Endothelial cell of umbilical vein (primary cell): ENCODE measurements at places on chromosomes 13 and 19. TPM values are rescaled to one million over a fixed set of nuclear protein-coding genes. Genes with fewer than 3 reads are reported as not detected.

Gene ANKLE1
- 3.1 and 5.2 TPM in 2 replicates for total RNA-seq

Gene NCCRP1
- total RNA-seq, result not detected in 2 replicates

Gene ICAM1
- 7.1 and 20.5 TPM in 2 replicates for total RNA-seq

Gene SH2D3A
- 0.53 TPM in 1 of 2 replicates, not detected in the other for total RNA-seq

Gene BEST2
- total RNA-seq, result not detected in 2 replicates

Gene LYL1
- 74.4 and 91.5 TPM in 2 replicates for total RNA-seq

Gene DBP
- total RNA-seq, result 0.78 and 1.5 TPM in 2 replicates

DNA sequence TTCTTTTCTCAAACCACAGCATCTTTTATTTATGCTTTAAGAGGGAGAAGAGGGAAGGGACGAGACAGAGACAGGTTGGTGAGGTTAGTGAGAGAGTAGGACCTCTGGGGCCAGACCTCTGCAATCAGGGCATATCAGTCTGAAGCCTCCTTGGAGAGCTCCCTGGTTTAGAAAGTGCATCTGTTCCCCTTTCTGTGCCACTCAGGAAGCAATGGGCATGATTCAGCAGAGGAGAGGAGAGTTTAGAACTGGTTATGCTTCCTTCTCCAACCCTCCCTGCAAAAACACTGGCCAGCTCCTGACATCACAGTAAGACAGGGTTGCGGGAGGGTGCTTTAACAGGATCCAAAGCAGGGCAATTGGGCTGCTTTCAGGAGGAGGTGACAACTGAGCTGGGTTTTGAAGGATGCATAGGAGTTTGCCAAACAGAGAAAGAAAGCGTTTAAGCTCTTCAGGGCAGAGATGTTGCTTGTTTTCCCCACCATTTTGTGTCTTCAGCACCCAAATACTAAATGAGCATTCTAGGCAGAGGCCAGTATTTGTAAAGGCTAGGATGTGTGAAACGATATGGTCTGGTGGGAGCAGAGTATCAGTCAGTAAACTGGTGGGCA lies 33.1 kb downstream of the CERS4 start:
- no peak for DNase-seq

DNA sequence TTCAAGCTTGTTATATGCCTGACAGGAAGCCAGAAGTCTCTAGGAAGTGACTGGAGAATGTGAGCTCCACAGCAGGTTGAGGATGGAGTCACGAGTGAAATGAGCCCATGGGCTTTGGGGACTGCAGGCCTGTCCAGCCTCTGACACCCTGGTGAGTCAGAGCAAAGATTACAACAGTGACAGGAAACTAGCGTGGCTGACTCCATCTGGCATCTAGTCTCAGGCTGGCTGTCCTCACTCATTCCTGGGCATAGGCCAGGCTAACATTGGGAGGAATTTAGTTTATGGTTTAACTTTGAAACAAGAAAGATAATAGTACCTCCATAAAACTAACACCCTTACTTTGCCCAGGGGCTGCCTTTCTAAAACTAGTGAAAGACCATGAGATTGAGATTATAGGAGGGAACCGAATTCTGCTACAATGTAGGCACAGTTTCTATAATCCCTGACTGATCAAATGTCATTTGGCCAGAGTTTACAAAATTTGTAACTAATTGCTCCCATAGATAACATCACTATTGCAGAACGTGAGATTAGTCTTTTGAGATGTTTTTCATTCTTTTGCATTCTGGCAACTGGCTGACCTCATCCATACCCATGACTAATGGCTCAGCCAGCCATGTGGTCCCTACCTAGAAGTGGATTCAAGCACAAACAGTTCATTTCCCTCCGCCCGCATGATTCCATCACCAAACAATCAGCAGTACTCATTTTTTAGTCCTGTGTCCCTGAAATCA lies 28.4 kb downstream of the PSG1 start:
- no peak for DNase-seq

GRCh38 chr13:31191748-31192147 lies 8.0 kb upstream of the B3GLCT start:
- DNase-seq, result no peak

- DNase-seq, result no peak
These were observed 1.9 kb downstream of the TEX26 start for GRCh38 chr13:30934381-30934780.

DNA sequence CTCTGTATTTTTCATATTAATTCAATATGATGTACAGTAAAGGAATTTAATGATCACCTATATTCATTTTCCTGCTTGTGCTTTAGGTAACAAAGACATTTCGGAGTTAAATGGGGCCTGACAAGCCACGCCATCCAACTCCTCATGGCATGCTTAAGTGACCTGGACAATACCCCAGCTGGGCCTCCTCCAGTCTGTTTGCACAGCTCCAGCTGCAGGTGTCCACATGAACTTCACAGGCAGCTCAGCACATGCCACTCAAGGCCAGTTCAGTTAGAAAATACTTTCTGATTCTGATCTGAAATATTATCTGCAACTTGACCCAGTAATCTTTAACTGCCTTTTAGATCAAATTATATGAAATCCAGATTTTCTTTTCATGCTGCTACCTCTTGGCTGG lies 89.6 kb upstream of the SLC15A1 start:
- DNase-seq, result no peak

DNA sequence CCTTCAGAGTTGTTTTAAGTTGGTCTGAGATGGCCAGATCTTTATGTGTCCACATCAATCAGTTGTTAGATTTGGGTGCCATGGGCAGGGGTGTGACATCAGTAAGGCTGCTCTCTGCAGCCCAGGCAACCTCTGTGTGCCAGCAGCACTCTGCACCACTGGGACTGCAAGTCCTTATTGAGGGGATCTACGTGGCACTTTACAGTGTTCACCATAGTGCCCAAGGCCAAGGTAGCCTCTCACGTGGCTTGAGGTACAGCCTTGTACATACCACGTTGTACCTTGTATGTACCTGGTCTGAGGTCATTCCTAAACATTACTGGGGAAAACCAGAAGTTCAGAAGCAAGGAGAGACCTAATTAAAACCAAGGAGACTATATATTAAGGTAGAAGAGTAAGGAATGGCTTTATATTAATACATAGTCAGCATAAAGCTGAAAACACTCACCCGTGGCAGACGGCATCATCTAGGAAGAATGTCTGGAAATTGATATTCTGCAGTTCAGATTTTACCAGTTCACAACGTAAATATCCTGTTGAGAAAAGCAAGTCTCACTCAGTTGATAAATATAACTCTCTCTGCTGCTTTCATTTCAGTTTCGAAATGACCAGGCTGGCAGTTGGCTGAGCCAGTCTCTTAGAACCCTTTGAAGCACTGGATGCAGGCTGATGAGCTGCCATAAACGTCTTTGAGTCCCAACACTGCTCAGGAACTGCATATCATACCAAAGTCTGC lies 128.8 kb downstream of the ZDHHC20 start:
- DNase-seq, result no peak

DNA sequence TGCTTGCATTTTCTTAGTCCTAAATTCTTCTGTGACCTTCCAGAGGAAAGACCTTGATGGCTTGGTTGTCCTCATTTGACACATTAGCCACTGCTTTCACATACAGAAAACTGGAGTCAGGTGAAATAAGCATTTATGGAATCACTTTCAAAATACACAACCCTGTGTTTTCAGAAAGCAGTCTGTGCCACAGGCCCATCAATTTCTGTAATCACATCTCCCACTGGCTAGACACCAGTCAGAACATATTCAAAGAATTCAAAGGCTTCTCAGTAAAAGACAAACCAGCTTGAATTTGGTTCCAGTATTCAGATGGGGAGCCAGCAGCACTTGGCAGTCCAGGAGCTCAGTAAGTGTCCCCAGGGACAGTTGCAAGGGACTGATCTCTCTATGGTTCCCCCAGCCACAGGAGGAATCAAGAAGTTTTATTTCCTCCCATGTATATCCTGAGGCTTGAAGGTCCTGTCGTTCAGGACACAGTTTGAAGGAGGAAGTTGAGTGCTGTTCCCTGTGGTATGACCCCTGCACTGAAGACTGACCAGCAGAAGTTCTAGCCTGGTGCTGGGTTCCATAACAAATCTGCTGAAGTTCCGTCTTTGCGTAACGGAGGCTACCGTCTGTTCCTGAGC lies 214.3 kb downstream of the FOXO1 start:
- DNase-seq, result no peak

DNA sequence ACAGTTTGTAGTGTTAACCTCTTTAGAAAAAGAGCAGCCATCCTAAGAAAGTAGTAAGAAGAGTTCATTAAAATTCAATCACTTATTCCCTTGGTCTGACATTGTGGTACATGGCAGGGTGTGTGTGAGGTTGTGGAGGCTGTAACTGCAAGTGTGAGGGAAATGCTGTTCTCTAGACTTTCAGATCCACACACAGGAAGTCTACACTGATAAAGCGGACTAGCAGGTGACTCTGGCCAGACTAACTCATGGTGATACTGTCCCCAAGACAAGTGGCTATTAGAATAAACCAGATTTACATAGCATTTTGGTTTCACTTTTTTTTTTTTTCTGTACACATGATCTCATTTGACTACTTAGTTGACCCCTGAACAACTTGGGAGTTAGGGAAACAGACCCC lies 10.0 kb downstream of the MTIF3 start:
- DNase-seq, result no peak

DNA sequence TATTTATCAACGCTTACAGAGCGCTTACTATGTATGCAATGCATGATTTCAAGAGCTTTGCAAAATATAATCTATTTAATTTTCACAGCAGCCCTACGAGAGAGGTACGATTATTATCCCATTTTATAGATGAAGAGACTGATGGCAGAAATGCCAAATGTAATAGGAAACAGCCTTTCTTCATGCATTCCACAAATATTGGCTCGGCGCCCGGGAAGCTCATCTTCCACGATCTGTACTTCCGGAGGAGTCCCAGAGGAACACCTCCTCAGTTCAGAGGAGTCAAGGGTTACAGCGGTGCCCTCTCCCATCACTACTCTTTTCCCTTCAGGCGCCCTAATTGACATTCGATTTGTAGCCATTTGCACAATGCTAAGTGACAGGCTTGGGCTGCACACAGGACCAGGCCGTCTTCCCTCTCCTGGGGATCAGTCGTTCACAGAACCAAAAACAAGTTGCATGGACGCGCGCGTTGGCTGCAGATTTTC lies 1.1 kb upstream of the ARHGAP35 start:
- DNase-seq, result no peak

- DNase-seq, result peak; percentile 85
These were observed at the start of gene FDX2 for GRCh38 chr19:10315335-10316214. Gene FDX2, minus strand, starts transcription at chr19:10316015. Its CDS starts 19 bp downstream, at chr19:10315996.

DNA sequence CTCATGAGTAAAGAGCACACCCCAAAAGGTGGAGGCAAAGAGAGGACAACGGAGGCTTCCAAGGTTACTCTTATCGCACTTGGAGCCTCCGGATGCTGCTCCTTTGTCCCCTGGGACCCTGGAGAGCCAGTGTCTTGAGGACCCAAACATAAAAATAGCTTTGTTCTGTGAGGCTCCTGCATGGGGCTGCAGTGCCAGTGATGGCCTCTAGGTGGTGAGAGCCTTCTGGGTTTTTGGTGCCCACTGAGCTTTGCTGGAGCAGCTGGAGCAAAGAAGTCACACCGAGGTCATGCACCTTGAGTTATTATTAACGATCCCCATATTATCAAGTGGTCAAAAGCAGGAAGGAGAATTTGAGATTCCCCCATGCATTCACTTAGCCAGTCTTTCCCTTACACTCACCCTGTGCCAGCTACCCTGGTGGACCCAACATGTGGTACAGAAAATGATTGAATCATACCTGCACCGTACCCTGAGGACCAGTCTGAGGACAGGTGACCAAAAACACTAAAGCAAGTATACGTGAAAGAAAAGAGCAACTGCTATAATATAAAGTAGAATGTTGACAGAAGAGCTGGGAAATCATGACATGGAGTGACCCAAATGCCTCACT lies 41.5 kb downstream of the ZNF682 start:
- DNase-seq, result no peak

DNA sequence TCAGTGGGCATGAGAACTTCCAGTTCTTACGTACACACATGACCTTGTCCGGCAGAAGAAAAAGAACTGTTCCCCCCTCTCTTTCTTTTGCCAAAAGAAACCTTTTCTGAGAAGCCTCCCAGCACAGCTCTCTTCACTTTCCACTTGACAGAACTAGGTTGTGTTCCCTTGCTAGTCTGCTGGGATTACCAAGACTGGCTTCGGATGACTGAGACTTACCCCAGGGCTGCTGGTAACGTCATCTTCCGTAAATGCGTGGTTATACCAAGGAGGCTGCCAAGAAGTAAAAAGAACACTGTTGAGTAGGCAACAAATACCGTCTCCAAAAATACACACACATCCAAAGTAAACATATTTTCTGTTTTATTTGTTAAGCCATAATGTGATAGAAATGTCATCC lies 908.2 kb downstream of the EFNB2 start:
- DNase-seq, result no peak

DNA sequence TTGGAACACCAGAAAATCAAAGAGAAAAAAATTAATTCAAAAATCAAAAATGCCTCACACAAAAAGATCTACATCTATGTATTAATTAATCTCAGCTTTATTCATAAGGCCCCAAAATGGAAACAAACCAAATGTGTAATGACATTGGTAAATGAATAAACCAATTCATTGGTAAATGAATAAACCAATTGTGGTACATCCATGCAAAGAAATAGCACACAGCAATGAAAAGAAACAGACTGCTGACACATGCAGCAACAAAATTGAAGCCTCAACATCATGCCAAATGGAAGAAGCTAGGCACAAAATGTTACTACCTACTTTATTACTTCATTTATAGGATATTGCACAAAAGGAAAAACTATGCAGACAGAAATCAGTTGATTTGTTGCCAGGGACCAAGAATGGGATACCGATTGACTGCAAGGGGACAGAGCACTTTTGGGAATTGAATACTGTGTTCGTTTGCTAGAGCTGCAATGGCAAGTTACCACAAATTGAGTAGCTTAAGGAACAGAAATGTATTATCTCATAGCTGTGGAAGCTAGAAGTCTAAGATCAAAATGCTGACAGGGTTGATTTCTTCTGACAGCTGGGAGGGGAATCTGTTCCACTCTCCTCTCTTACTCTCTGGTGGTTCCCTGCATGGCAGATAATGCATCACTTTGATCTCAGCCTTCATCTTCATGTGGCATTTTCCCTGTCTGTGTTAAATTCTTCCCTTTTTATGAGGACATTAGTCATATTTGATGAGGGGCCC lies 252.8 kb downstream of the RFC3 start:
- no peak for DNase-seq

DNA sequence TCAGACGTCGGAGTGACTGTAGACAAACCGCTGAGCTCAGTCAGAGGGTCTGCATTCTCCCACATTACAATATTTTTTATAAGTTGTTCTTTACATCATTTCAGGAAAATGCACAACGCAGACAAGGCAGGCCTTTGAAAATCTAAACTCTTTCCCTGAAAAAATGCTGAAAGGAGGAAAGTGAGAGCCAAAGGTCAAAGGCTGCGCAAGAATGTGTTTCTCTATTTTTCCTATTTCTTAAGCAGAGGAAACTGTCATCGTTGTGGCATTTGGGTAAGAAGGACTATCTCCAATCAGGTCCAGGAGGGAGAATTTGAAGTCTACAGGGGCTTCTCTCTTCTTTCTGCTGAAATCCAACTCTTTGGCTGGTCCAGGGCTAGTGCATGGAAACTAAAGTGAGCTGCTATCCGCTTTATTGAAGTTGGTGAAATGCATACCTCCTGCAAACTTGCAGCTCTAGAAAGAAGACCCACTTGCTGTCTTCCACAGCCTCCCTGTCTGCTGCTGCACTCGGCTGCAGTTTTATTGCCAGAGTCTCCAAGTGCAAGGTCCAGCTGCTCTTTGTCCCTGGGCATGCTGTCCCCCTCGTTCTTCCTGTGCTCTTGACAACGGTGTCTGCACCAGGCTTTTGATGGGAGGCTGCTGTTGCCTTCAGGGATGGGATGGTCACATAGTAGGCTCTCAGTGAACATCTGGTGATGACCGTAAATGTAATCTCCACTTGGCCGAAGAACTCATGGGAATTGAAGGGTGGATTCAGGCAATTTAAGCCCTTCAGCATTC lies 31.2 kb downstream of the ZNF536 start:
- no peak for DNase-seq
